ENCODE measurements at places on chromosomes 7 and 10.
A peak's percentile ranks its signal among the peaks of the same experiment; 100 is the strongest.

DNA sequence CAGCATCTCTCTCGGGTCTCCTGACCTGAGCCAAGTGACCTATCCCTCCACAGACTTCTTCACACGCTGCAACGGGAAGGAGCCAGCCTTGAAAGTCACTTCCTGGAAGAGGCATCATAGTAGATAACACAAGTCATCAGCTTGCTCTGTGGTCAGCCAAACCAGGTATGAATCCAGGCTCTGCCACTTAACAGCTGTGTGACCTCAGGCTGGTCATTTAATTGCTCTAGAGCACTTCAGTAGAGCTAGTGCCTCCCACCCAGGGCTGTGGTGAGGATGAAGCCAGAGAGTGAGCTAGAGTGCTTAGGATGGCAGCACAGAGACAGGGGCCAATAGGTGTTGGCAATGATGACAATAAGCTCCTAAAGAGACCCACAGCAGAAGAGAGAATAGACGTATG is 247.7 kb upstream of the ZMIZ1 start:
- DNase-seq: no peak

- no peak for DNase-seq
Observed at GRCh38 chr7:151138153-151138851, 29.2 kb downstream of the GBX1 start.

- DNase-seq: no peak
Observed at GRCh38 chr7:77391230-77391629, 24.9 kb downstream of the GSAP start.

GRCh38 chr10:71316056-71316785 is 2.8 kb upstream of the SLC29A3 start:
- DNase-seq: no peak

- DNase-seq: no peak
Observed at GRCh38 chr7:2540641-2541051, 14.7 kb downstream of the BRAT1 start.

GRCh38 chr7:38743899-38744298 is 112.7 kb upstream of the AMPH start:
- DNase-seq: no peak

DNA sequence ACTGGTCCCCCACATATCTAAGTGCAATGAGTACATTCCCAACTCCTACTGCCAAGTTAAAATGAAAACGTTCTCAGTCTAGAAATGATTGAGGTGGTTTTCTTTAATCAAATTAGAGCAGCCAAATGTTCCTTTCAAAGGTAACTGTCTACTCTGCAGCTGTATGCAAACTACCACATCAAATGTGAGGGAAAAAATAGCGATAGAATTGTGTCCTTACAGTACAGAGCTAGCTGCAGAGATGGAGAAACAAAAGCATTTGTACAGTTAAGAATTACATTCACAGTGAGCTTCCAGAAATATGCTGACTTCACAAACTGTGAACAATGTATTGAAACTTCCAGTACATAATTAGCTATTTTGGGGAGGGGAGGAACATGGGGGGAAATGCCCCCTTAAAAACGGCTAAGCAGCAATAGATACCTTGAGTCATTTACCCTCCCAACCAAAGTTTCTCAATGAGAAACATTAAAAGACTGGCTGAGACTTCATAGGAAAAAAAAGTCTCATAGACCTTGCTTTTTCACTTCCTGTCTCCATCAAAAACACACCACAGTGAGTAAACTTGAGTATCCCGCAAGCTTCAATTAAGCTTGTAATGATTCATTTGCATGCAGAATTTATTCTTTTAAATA is 22.9 kb downstream of the CDK6 start:
- DNase-seq: no peak

GRCh38 chr7:96355990-96356506 is 34.1 kb upstream of the SLC25A13 start:
- DNase-seq: no peak

- DNase-seq: no peak
Observed at GRCh38 chr10:15809450-15809849, 50.9 kb downstream of the MINDY3 start.

- DNase-seq: no peak
Observed at GRCh38 chr10:109624939-109625338, 298.4 kb downstream of the XPNPEP1 start.

- DNase-seq: no peak
Observed at GRCh38 chr7:154304740-154305700, 252.8 kb downstream of the DPP6 start.

GRCh38 chr10:100687143-100688003 is 58.0 kb upstream of the PAX2 start:
- no peak for DNase-seq

GRCh38 chr7:105205592-105206237 is 183.0 kb downstream of the SRPK2 start:
- DNase-seq: no peak

GRCh38 chr7:116902867-116903266 is 40.5 kb downstream of the CAPZA2 start:
- DNase-seq: no peak

- no peak for DNase-seq
Observed at GRCh38 chr10:43260117-43260761, 6.6 kb downstream of the RASGEF1A start.

GRCh38 chr7:29929018-29929807 is 60.4 kb downstream of the SCRN1 start:
- no peak for DNase-seq

- DNase-seq: no peak
Observed at GRCh38 chr7:100745184-100745583, 11.8 kb downstream of the ZAN start.

- DNase-seq: no peak
Observed at GRCh38 chr10:110546077-110546476, 21.4 kb upstream of the SMC3 start.

DNA sequence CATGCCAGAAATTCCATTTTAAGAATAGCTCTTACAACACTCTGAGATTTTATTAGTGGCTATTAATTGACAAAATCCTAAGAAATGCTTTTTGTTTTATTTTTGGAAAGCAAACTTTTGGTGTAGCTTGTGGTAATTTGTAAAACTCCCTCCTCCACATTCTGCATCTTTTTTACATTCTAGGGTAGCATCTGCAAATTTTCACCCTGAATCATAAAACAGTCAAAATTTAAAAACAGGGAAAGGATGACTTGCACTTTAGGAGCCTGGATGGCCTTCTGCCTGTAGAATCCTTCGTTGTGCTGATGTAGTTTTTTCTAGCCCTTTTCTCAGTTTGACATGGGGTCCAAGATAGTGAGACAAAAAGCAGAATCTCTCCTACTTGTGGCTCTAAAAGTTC is 316.1 kb downstream of the ADRA2A start:
- no peak for DNase-seq

DNA sequence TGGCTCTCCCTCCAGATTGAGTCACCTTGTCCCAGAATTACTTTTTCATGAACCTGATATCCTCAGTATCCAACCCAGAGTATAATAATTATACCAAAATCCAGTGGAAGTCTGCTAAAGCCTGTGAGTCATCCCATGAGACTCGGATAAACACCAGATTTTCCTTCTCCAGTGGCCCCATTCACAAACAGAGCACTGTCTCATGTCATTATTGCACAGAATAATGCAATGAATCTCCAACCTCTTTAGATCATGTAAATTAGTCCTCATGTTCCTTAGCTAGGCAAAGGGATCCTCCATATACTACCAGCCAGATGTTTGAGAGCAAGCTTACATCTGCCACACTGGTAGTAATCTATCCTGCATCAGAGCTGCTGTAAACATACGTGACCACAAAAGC is 89.0 kb downstream of the AMPH start:
- peak; percentile 75 for DNase-seq

DNA sequence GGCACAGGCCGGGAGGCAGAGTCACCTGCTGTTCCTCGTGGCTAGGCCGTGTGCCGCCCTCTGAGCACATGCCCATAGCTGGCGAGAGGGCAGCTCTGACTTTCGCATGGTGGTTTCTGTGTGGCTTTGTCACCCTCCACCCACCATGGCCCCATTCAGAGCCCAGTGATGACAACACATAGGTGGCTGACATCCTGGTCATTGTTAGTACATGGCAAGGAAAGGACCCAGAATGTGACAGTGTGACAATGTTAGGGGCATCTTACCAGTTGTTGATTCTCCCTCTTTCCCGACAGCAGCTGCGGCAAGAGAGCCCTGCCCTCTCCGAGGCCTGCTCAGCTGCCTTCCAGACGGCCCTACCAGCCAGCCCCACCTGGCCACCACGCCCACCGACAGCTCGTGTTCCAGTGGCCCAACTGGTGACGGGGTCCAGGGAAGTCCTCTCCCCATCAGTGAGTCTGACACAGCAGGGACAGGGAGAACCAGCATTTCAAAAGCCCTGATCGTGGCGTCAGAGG is 52.2 kb downstream of the ZNF467 start:
- no peak for DNase-seq

DNA sequence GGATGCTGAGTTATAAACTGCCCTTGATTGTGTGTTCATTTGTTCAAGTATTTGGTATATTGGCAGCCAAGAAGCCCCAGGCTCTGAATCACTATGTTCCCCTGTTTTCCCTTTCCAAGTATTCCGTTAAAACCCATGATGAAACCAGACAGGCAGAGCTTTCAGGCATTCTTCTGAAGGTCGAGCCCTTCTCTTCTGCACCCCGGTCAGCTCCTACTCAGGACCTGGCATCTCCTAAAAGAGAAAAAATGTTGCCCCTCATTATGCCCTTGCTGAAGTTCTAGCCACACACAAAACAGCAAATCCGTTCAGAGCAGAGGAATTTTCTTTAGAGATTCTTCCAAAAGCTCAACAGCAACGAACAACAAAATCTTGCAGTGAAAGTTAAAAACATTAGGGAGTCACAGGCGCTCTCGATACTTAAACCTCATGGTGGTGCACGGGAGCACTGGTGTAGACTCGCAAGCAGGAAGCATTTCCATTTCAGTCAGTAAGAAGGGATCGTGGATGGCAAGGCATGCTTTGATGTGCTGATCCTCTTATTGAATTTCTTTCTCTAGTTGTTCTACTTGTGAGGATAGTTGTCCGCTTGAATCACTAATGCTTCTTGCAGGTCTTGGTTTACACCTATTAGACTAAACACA is 264.9 kb downstream of the SKIDA1 start:
- no peak for DNase-seq

DNA sequence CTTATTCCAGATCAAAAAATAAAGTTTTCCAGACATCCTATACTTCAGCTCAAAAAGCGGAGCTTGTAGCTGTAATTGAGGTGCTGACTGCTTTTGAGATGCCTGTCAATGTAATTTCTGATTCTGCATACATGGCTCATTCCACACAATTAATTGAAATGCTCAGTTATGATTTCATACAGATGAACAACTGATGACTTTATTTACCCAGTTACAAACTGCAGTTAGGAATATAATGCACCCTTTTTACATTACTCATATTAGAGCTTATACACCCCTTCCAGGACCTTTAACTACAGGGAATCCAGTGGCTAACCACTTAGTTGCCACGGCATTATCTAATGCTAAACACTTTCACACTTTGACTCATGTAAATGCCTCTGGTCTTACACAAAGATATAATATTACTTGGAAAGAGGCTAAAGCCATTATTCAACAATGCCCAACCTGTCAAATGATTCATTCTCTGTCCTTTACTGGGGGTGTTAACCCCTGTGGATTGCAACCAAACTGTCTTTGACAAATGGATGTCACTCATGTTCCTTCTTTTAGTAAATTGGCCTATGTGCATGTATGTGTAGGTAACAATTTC is 147.3 kb downstream of the ZNF33B start:
- no peak for DNase-seq

- peak; percentile 7 for DNase-seq
Observed at GRCh38 chr7:128304212-128304611, 39.5 kb downstream of the RBM28 start.

DNA sequence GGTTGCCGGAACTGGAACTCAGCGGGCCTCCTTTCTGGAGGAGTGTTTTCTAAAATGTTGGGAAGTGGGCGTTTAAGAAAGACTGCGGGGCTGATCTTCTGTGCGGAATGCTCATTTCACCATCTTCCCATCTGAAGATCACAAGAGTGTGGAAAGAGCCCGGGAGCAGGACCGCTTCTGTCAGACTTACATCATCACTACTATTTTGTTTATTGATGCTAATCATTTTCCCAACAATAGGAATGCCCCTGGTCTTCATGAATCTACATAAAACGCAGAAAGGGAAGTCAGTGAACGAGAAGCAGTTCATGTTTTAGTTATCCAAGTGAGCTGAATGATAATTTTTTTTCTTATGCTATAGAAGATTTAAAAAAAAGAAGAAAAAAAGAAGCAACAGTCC is 447.8 kb upstream of the MKI67 start:
- DNase-seq: no peak

DNA sequence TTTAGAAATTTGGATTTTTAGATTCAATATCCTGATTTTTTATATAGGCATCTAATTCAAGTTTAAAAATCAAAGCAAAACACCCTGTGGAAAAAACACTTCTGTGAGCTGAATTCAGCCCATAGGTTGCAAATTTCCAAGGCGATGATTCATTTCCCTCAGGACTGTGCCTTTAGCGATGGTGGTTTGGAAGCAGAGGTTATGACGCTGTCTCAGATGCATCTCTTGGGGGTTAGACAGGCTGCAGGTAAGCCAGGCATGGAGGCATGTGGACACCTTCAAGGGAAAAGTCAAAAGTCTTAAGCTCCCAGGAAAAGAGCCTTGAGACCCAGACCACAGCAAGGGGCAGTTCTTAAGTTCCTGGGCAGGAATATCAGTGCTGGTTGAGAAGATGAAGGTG is 9.5 kb upstream of the FRA10AC1 start:
- DNase-seq: no peak

GRCh38 chr7:38396852-38397251 is 123.4 kb upstream of the TARP start:
- DNase-seq: no peak

GRCh38 chr10:121597504-121598262 is 561 bp downstream of the FGFR2 start:
- DNase-seq: no peak

GRCh38 chr7:18459484-18460245 is 35.9 kb upstream of the HDAC9 start:
- no peak for DNase-seq

- DNase-seq: no peak
Observed at GRCh38 chr10:132671228-132672154, 114.5 kb downstream of the NKX6-2 start.

DNA sequence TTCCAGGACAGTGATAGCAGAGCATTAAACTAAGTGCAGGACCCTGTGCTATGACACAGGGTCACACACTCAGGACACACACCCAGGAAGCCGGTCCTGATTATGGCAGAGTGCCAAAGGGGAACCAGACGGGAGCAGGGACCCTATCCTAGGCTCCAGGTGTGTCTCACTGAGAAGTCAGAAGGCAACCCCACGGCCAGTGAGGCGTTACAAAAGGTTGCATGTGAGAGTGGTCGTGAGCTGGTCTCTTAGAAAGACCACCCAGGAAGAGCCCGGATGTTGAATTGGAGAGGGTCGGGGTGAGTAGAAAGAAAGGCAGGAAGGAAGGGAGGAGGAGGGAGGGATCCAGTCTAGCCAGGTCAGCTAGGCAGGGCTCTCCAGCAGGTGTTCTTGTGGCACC is 31.0 kb downstream of the FRMPD2 start:
- DNase-seq: no peak

DNA sequence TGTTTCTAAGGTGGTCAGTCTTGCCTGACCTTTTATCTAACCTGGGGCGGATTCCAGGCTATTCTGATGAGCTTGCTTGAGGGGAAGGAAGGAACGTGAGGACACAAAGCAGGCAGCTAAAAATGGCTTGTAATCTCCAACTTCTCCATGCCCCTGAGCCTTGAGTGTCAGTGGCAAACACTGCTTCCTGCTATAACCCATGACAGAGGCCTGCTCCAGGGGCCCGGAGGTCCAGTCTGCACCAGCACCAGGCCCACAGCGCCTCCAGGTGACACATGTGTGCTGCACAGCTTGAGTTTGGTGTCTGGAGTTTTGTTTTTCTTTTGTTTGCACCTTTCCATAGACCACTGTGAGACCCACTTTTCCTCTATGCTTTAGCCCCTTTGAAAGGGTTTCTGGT is 207.9 kb downstream of the PAXIP1 start:
- no peak for DNase-seq

GRCh38 chr7:85103962-85104361 is 82.9 kb downstream of the SEMA3D start:
- DNase-seq: no peak
